Endothelial cell (in vitro differentiated cells): ENCODE measurements at places on chromosomes 7 and 10. TPM values are rescaled to one million over a fixed set of nuclear protein-coding genes. Genes with fewer than 3 reads are reported as not detected.

Gene RBM20
- total RNA-seq = 1.0 TPM

GRCh38 chr7:121604627-121605316, 208.7 kb upstream of the FAM3C start:
- DNase-seq = no peak

GRCh38 chr7:43590862-43591557, 8.1 kb downstream of the STK17A start:
- DNase-seq = no peak

DNA sequence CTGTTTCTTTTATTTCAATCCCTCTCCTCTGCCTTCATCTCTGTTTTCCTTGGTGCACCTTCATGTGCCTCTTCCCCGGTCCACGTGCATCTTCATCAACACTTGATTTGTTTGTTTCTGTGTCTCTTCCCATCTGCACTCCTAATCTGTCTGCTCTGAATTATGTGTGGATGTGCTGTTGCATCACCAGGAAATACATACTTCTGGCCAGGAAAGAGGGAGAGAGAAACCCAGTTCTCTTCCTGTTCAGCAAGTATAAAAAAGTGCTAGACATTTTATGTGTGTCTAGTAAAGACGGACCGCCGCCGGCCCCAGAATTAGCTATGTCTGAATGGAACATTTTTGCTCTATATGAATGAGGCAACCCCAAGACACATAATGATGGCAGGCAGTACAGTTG, 93.8 kb downstream of the CALD1 start:
- DNase-seq = no peak

Gene SFXN3
- total RNA-seq = 27.1 TPM

GRCh38 chr7:31059551-31059950, 7.4 kb downstream of the ADCYAP1R1 start:
- peak; percentile 65 for DNase-seq

- no peak for DNase-seq
Measured at GRCh38 chr10:77626266-77626935, 11.2 kb downstream of the KCNMA1 start.

Gene C10orf120
- not detected for total RNA-seq

DNA sequence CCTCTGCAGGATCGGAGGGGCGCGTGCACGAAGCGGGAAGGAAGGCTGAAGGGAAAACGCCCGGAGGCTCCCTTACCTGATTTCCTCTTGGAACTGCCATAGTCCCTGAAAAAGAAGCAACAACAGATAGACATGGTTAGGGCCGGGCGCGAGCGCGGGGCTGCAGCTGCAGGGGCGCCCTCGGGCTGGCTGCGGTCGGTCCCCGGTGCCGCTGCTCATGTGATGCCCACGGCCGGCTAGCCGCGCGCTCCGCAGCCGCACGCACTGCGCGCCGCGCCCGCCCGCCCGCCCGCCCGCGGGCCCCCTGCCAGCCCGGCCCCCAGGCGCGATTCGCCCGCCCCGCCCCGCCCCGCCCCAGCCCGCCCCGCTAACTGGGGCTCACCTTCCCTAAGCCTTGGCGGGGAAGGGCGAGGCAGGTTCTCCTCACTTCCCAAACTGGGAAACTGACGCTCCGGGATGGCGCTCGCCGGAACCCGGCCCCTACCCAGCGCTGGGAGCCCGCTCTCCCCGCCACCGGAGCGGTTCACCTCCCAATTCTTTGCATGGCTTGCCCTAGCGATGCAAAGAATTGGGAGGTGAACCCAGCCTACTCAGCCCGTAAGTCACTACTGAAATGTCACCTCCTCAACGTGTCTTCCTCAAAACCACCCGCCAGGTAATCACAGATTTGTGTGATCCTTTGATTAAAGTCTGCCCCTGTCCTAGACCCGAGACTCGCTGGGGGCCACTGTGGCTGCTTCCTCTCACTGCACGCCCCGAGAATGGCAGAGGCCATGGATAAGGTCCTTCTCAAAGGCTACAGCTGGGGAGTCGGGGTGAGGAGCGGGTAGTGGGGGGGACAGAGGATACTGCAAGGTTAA, 162.2 kb downstream of the SH3PXD2A start:
- peak; percentile 33 for DNase-seq

Gene ZNF3
- 47.7 TPM for total RNA-seq

Gene GBX1
- 13.8 TPM for total RNA-seq

- DNase-seq = no peak
Measured at GRCh38 chr7:95267754-95268153, 56.6 kb downstream of the PON1 start.

- no peak for DNase-seq
Measured at GRCh38 chr7:105778956-105779355, 97.4 kb downstream of the ATXN7L1 start.

- no peak for DNase-seq
Measured at GRCh38 chr7:135160098-135160857, 10.2 kb downstream of the CYREN start.

- DNase-seq = no peak
Measured at GRCh38 chr7:140219672-140220524, 43.1 kb upstream of the KDM7A start.

DNA sequence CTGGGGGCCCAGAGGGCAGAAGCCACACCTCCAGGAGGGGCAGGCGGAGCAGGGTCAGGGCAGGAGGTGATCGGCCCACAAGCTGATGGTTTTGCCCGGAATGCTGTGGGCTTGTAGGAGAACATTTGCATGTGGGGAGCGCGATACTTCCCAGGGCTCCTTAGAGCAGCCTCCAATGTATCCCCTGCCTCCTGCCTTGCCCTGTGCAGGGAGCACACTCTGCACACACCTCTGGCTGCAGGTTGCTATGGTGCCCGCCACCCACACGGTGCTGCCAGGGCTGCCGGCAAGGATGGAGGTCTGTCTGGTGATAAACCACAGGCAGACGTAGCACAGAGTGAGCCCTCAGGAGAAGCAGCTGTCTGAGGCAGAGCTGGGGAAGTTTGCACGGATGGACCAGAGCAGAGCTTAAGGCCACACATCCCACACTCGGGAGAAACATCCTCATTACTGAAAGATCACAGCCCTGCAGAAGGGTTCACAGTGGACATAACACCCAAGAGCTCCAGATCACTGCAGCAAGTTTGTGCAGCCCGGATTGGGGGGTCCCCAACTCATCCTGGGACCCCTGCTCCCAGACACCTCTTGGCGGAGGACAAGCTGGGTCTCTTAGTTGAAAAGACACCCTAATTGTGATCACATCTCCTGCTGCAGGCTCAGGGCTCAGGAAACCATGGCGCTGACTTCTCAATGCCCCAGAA, 41.8 kb downstream of the VIPR2 start:
- DNase-seq = no peak

Gene FAM221A
- total RNA-seq = 7.3 TPM

Gene MOGAT3
- not detected for total RNA-seq

- DNase-seq = no peak
Measured at GRCh38 chr7:44846816-44847508, 925 bp downstream of the H2AZ2 start.

GRCh38 chr7:29878081-29878688, 71.9 kb downstream of the WIPF3 start:
- no peak for DNase-seq

Gene TAF3
- 12.4 TPM for total RNA-seq

Gene ARPC1B
- 124 TPM for total RNA-seq

Gene CALD1
- 230 TPM for total RNA-seq

Gene ZNF789
- 17.1 TPM for total RNA-seq

DNA sequence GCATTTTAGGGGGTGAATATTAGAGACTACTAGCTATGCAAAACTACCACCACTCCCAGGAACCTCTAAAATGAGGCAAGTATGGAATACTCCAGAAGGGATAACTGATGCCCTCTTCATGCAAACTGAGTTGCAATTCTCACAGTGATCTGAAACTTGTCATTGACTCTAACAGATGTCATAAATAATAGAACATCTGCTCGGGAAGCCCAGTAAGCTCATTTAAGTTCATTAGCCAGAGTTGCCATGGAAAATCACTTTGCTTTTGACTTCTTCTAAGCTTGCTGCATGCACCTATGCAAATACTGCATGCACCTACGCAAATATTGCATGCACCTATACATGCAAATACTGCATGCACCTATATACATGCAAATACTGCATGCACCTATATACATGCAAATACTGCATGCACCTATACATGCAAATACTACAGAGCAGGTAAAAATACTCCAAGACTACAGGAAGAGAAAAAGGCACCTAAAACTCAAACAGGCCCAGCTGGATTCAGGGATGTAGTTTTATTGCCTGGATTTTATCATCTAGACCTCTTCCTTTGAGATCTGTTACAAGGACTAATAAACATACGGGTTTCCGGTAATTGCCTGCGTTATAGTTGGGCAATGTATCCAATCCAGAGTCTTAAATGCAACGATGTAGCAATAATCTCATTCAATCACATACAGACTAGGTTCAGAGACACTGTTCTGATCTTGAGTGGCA, 1061.1 kb upstream of the AUTS2 start:
- no peak for DNase-seq

Gene MALRD1
- 0.28 TPM for total RNA-seq

GRCh38 chr7:71521506-71521905, 389.6 kb downstream of the GALNT17 start:
- no peak for DNase-seq

- no peak for DNase-seq
Measured at GRCh38 chr10:118370499-118370898, 28.4 kb upstream of the FAM204A start.

DNA sequence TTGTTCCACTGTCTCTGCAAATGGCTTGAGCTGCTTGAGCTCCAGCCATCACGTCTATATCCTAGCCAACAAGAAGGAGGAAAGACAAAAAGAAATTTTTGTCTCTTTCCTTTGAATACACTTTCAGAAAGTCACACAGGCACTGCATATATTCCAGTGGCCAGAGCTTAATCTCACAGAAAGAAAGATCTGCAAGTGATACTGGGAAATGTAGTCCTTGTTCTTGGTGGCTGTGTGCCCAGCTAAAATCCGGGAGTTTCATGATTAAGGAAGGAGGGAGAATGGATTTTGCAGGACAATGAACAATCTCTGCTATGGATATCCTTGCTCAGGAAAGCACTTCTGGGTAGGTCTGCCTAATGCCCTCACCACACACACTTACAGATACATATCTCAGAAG, 19.5 kb upstream of the DLG5 start:
- no peak for DNase-seq

- DNase-seq = no peak
Measured at GRCh38 chr7:22302951-22303423, 54.0 kb downstream of the RAPGEF5 start.

GRCh38 chr10:63206997-63207811, 74.1 kb downstream of the NRBF2 start:
- DNase-seq = no peak

Gene ZNF365
- not detected for total RNA-seq

Gene CDHR1
- 1.3 TPM for total RNA-seq

DNA sequence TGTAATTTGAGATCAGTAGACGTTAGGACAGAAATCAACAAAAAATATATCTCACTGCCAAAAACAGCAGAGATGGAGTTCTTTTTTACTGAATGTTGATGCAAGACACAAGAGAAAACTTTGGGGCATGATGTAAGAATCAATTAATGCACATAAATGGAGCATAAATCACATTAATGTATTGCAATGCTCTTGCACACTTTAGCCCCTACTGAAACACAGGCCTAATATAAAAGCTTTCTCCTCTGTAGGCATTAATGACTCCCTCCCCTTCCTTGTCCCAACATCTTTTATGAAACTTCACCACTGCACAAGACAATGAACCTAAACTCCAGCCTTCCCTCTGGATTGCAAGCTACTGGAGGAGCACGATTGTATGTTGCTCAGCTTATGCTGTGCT, 58.8 kb downstream of the CACNA2D1 start:
- DNase-seq = no peak
